ENCODE measurements at places on chromosomes 7 and 10.

- no peak for DNase-seq
Measured at GRCh38 chr7:8913682-8914081, 480.3 kb downstream of the NXPH1 start.

DNA sequence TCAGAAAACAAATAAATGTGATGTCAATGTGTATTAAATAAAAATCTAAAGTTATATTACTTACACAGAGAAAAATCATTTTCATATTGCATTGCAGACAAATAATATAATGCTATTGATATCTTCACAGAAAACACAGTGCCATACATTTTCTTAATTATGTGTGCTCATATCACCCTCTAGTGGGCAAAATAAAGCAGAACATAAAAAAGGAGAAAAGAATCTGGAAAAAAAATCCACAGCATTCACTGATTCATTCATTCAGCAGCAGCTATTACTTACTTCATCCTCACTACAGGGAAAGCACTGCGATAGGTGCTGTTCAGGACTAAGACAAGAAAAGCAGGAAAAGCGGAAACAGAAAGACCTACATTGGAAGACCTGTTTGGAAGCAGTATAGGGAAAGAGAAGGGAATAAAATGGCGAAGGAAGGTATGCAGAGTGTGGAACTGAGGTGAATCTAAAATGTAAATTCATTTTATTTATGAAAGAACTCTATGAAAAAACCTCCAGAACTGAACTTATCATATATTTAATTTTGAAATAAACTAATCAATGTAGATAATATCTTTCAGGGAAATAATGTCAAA lies 73.2 kb downstream of the POT1 start:
- no peak for DNase-seq

GRCh38 chr10:51366044-51366443 lies 291.8 kb downstream of the PRKG1 start:
- no peak for DNase-seq

GRCh38 chr7:77697535-77697831 lies 1.2 kb downstream of the RSBN1L start:
- DNase-seq = no peak

DNA sequence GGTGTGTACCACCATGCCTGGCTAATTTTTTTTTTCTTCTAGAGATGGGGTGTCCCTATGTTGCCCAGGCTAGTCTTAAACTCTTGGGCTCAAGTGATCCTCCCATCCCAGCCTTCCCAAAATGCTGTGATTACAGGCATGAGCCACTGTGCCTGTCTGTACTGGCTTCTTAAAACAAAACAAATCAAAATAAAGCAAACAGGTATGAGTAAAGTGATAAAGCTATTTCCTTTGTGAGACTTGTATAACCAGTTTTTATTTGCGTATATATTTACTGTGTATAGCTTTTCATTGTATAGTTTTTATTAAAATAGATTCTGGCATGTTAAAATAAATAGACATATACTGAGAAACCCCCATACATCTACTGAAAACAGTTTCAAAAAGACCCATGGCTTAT lies 14.3 kb downstream of the LCOR start:
- no peak for DNase-seq

Data from activated T-cell treated with anti-CD3 and anti-CD28 coated beads for 4 hours (primary cell).